ENCODE measurements at places on chromosomes 4 and X. TPM values are rescaled to one million over a fixed set of nuclear protein-coding genes. Genes with fewer than 3 reads are reported as not detected.

- no peak overlapping the region for H3K4me3 ChIP-seq
- H3K4me1 ChIP-seq, result no peaks in the 10 kb centered on the region
- DNase-seq, result peak; percentile 93
Observed at GRCh38 chr4:1050486-1051213, 39.2 kb downstream of the FGFRL1 start.

DNA sequence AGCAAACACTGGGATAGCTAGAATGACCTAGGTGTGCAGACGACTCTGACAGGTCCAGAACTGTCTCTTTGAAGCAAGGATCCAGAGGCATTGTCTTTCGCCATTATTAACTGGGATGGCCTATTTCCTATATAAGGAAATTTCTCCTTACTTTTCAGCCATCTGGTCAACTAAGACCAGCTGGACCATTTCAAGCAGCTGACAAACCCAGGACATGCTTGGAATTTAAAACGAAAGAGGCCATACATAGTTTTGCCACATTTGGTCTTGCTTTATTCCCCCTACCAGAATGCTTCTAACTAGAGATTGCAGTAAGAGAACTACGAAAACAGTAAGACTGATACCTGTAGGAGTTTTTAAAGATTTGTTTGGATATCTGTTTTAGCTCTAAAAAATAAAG lies 87.0 kb downstream of the GLRA2 start:
- no peaks in the 10 kb centered on the region for H3K36me3 ChIP-seq
- DNase-seq, result no peak
- no peaks in the 10 kb centered on the region for H3K4me1 ChIP-seq
- no peaks in the 10 kb centered on the region for H3K27me3 ChIP-seq
- no peak overlapping the region for H3K4me3 ChIP-seq
- no peak overlapping the region for H3K27ac ChIP-seq

ZIC3 gene
- 130 TPM for total RNA-seq

GRCh38 chr4:1349359-1350168 lies 2.6 kb downstream of the UVSSA start:
- peaks cover 31% of the 10 kb centered on the region for H3K36me3 ChIP-seq
- H3K4me3 ChIP-seq, result no peak overlapping the region
- DNase-seq, result no peak
- no peaks in the 10 kb centered on the region for H3K27me3 ChIP-seq
- H3K27ac ChIP-seq, result no peak overlapping the region
- no peaks in the 10 kb centered on the region for H3K4me1 ChIP-seq

GRCh38 chrX:139905051-139905450 lies 27.8 kb downstream of the ATP11C start:
- H3K4me3 ChIP-seq, result no peak overlapping the region
- H3K4me1 ChIP-seq, result no peaks in the 10 kb centered on the region
- H3K36me3 ChIP-seq, result no peaks in the 10 kb centered on the region
- no peak for DNase-seq
- H3K27me3 ChIP-seq, result no peaks in the 10 kb centered on the region
- H3K27ac ChIP-seq, result no peak overlapping the region
